ENCODE measurements at places on chromosomes 2 and 18.
A peak's percentile ranks its signal among the peaks of the same experiment; 100 is the strongest.

DNA sequence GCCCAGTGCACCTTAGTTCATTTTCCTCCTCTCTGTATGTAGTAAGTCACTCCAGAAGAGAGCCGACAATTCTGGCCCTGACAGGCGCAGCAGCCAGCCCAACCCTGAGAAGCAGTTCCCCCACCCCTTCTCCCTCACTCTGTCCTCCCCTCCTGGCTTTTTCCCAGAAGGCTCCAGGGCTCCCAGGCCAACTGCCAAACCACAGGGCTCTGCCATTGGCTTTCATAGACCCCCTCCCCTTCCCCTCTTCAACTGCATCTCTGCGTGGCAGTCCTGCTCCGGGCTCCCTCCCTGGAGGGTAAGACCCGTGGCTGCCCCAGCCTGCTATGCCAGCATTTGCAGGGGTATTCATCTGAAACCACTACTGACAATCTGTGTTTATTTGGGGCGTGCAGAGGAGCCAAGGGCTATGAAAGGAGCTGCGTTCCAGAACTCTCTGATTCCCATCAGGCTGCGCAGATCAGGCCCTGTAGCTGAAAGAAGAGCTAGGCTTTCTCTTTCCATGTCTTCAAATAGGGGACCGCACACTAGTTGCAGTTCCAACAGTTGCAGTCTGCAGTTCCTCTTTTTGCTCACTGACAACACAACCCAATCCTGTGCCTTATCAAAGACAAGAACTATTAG is 388.6 kb upstream of the TNP1 start:
- DNase-seq, result no peak

GRCh38 chr2:134099273-134099672 is 154.6 kb upstream of the MGAT5 start:
- no peak for DNase-seq

DNA sequence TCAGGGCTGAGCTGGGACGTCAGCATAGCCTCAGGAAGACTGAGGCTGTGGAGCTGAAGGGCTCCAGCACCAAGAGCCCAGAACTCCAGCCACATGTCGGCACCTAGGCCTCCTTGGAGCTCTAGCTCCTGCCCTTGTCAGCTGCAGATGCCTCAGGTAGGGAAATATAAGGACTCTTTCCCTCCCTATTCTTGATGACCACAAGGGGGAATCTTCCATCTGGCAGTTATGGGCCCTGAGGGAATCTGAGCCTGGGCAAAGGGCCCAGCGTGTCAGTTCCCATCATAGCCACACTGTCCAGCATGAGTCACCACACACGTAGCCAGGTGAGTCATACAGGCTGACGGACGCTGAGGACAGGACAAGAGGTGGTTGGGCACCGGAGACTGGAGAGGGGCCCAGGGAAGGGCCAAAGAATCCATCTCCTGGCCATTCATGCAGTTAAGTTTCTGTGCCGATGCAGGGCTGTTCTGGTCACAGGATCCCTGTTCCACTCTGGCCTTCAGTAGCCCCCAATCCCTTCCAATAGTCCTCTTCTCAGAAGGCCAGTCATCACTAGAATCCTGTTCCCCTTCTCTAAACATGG is 1.8 kb downstream of the MPV17 start:
- DNase-seq, result no peak

DNA sequence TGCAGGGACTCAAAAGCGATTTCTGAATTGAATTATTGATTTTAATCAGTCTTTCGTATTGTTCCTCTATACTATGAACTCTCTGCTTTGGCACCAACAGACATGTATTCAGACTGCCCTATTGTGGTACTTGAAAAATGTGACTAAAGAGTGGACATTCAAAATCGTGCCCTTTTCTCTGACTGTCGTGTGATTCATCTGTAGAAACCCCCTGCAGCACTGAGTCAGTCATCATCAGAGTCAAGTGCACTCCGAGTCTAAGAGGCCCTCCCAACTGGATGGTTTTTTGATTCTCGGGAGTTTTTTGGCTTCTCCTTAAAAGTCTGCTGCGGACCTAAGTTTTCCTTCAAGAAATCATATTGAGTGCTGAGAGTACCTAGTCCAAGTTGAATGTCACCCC is 96.4 kb upstream of the FOSL2 start:
- DNase-seq, result no peak

DNA sequence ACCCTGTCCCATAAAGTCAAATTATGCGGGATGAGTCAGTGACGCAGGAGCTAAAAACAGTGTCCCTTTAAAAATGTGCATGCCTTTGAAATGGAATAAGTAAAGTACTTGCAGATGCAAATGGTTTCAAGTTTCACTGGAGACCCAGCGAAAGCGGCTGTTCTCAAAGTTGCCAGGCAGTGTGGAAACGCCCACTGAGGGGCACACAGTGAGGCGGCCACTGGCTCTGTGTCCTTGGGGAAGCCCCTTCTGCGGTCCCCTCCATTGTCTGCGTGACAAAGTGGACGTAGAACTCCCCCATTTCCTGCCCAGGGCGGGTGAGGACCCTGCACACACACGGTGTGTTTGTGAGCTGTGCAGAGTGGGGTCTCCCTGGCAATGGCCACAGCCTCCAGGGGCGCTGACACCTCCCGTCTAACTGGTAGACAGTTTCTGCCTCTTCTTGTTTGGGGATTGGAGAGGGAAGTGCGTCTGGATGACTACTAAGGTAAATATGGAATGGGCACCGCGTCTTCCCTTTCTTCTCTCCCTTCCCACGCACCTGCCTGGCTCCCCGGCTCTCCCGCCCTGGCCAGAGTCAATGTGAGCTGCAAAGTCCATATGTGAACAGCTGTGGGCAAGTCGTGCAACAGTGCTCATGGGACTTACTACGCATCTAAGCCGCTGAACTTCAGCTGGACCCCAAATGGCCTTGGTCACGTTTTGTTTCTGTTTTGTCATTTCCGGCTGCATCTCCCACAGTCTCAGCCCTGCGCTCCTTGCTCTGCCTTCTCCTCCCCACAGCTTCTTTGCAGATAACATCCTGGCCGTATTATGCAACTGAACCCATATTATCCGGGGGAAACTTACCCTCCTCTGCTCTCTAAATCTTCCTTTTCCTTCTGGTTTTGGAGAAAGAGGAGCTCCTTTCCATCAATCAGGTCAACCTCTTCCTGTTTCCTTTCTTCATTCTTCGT is 33.7 kb upstream of the ZNF516 start:
- DNase-seq, result no peak

DNA sequence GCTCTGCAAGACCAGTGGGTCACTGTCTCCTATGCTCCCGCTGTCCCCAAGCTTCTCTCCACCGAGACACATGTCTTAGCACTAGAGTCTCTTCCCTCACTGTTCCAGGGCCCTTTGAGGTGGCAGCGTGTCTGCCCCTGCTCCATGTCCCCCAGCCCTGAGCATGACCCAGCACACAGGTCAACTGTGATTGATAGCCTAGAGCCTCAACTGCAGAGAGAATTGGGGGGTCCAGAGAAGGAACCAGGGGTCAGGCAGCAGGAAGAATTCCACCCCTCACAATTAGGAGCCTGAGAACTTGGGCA is 54.6 kb upstream of the ODC1 start:
- DNase-seq, result no peak

GRCh38 chr2:25311865-25312575 is 29.7 kb downstream of the DNMT3A start:
- no peak for DNase-seq

- peak; percentile 75 for DNase-seq
These were observed 6.0 kb upstream of the ALLC start for GRCh38 chr2:3651691-3652648.
